ENCODE measurements at places on chromosomes 2 and 18. TPM values are rescaled to one million over a fixed set of nuclear protein-coding genes. Genes with fewer than 3 reads are reported as not detected.

AMER3 gene
- total RNA-seq, result 0.13 TPM

MC4R gene
- total RNA-seq, result not detected

GRCh38 chr18:68414407-68414806, 300.5 kb downstream of the TMX3 start:
- H3K36me3 ChIP-seq, result no peaks in the 10 kb centered on the region
- no peak for DNase-seq
- no peak overlapping the region for H3K4me3 ChIP-seq
- H3K27me3 ChIP-seq, result no peaks in the 10 kb centered on the region
- H3K27ac ChIP-seq, result no peak overlapping the region

GRCh38 chr2:17148407-17149145, 369.7 kb downstream of the RAD51AP2 start:
- no peak overlapping the region for H3K4me3 ChIP-seq
- no peaks in the 10 kb centered on the region for H3K27me3 ChIP-seq
- DNase-seq, result peak; percentile 55

DNA sequence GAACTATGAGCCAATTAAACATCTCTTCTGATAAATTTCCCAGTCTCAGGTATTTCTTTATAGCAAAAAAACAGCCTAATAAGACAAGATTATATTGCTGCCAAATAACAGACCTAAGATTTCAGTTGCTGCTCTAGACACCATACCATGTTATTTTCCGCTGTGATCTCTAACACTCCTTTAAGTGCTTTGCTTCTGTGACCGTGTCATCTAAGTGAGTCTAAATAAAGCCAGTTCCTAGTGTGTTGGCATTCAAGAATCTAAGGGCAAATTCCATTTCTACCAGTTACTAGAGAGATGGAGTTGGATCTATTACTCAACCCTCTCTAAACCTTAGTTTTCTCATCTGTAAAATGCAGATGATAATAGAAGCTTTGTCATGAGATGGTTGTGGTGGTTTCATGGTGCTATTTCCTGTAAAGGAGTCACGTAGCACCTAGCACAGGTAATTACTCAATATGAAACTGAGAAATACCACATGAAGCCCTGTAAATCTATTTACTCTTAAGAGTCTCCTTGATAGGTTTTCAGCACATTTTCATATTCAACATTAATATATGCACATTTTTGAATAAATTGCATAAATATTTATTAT, 40.5 kb downstream of the SPHKAP start:
- H3K4me3 ChIP-seq, result no peak overlapping the region
- no peaks in the 10 kb centered on the region for H3K27me3 ChIP-seq
- H3K27ac ChIP-seq, result no peak overlapping the region
- H3K36me3 ChIP-seq, result no peaks in the 10 kb centered on the region
- DNase-seq, result no peak

- H3K4me1 ChIP-seq, result peaks cover 21% of the 10 kb centered on the region
- peaks cover 29% of the 10 kb centered on the region for H3K27me3 ChIP-seq
- peak overlapping the region; percentile 82 for H3K4me3 ChIP-seq
- DNase-seq, result no peak
Observed at GRCh38 chr2:219440388-219441256, 6.0 kb downstream of the SPEG start.

- no peaks in the 10 kb centered on the region for H3K27me3 ChIP-seq
- no peak overlapping the region for H3K27ac ChIP-seq
- DNase-seq, result no peak
- peaks cover 17% of the 10 kb centered on the region for H3K4me1 ChIP-seq
Observed at GRCh38 chr18:8427339-8427738, 181.9 kb upstream of the RAB12 start.

- no peak for DNase-seq
- no peaks in the 10 kb centered on the region for H3K36me3 ChIP-seq
- no peaks in the 10 kb centered on the region for H3K4me1 ChIP-seq
Observed at GRCh38 chr2:12990523-12990922, 273.8 kb downstream of the TRIB2 start.

DNA sequence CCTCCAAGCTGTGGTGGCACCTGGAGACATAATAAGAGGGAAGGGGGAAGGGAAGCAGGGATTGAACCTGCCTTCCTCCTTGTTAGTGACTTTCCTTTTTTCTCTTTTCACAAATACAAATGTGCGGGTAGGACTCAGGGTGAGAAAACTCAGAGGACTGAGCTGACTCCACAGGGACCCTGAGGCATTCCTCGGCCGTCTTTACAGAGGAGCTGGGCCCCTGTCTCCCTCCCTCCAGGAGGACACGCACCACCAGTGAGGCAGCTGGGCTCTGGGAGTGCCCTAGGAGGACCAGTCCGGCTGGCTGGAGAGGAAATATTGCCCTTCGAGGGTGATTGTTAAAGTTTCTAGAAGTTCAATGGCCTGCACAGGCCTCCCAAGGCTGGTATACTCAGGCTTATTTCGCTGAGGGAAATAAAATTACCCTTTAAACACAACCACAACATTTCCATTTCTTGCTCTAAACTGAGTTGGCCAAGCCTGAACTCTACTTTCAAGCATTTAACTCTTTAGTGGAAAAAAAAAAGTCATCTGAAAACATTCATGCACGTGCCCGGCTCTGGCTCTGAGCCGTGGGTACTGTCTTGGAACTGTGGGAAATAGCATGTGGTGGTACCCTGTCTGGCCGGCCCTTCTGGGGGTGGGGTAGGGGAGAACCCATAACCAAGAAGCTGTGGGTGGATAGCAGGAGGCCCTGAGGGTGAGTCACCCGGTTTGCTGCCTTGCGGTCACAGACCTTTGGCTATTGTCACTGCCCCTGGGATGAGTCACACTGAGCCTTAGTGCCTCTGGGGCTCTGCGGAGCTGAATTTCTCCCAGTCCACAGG, 116.0 kb downstream of the COPS8 start:
- H3K27me3 ChIP-seq, result peaks cover 20% of the 10 kb centered on the region
- peaks cover 79% of the 10 kb centered on the region for H3K4me1 ChIP-seq

DNA sequence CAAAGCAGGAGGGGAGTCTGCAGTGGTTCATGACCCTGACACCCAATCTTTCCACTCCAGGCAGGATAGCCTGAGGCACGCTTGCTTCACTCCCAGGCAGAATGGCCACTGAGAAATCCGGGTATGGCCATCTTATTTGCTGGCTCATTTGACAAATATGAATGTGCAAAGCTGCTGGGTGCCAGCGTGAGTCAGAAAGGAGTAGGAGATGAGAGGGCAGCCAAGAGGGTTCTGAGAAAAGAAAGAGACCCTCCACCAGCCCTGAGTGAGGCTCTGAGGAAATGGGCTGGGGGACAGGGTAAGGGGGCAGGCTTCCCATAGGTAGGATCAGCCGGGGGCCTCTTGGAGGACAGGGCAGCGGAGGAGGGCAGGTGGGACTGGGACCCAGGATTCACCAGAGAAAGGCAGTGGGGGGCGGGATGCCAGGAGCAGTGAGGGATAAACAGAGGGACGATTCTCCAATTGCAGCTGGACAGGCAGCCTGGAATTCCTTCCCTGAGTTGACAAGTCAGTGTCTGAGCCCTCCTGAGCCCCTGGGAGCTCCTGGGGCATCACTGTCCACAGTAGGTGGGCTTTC, 15.2 kb downstream of the RAMP1 start:
- no peaks in the 10 kb centered on the region for H3K36me3 ChIP-seq
- H3K27ac ChIP-seq, result no peak overlapping the region
- H3K27me3 ChIP-seq, result no peaks in the 10 kb centered on the region
- peaks cover 7% of the 10 kb centered on the region for H3K4me1 ChIP-seq
- no peak for DNase-seq

GRCh38 chr18:79299711-79300110, 96.0 kb upstream of the NFATC1 start:
- peak overlapping the region; percentile 44 for H3K27ac ChIP-seq
- peaks cover 7% of the 10 kb centered on the region for H3K4me1 ChIP-seq
- no peak for DNase-seq
- H3K36me3 ChIP-seq, result no peaks in the 10 kb centered on the region
- H3K27me3 ChIP-seq, result no peaks in the 10 kb centered on the region

- no peaks in the 10 kb centered on the region for H3K36me3 ChIP-seq
- peaks cover 9% of the 10 kb centered on the region for H3K4me1 ChIP-seq
- H3K27ac ChIP-seq, result no peak overlapping the region
Observed at GRCh38 chr2:144875290-144875969, 355.5 kb upstream of the ZEB2 start.

- H3K4me1 ChIP-seq, result peaks cover 36% of the 10 kb centered on the region
- no peaks in the 10 kb centered on the region for H3K36me3 ChIP-seq
- no peak for DNase-seq
- no peaks in the 10 kb centered on the region for H3K27me3 ChIP-seq
Observed at GRCh38 chr18:28684746-28685355, 507.9 kb upstream of the CDH2 start.

DNA sequence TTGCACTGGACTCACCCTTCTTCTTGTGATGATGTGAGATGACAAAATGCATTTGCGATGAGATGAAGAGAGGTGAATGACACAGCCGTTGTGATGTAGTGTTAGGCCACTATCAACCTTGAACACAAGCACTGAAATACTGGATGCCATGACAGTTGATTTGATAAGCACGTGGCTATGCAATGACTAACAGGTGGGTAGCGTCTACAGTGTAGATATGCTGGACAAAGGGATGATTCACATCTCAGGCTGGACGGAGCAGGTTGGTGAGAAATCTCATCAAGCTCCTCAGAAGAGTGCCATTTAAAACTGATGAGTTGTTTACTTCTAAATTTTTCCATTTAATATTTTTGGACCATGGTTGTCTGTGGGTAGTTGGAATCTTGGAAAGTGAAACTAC, 375.8 kb upstream of the LYPD1 start:
- H3K36me3 ChIP-seq, result no peaks in the 10 kb centered on the region
- peaks cover 6% of the 10 kb centered on the region for H3K4me1 ChIP-seq
- H3K27me3 ChIP-seq, result no peaks in the 10 kb centered on the region
- no peak overlapping the region for H3K4me3 ChIP-seq
- no peak overlapping the region for H3K27ac ChIP-seq
- no peak for DNase-seq
